ENCODE measurements at places on chromosomes 16 and 17.
A peak's percentile ranks its signal among the peaks of the same experiment; 100 is the strongest.

- no peak for DNase-seq
Measured at GRCh38 chr17:44204441-44204882, 4.8 kb upstream of the ATXN7L3 start.

DNA sequence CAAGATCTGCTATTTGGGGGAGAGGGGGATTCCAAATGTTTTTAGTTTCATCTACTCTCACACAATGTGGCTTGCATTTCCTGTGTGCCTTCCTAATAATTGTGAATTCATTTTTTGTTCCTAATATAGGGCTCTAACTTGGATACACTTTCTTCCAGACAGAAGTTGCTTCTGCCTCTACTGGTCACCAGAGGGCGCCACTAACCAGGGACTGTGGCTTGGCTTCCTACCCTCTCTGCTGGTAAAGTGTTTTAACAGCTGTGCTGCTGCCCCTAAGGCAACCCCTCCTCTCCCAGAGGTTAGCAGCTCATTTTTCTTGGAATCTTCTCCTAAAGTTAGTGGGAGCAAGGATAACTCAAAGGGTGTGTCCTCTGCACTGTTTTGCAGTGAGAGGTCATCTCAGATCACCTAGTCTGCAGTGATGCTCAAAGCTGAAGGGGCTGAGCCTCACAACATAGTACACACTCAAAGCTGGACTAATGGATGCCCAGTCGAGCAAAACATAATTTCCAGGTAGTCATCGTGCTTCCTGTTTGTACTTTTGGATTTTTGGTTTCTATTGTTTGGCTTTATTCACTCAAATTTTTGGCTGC lies 5.0 kb upstream of the PRSS54 start:
- peak; percentile 4 for DNase-seq

DNA sequence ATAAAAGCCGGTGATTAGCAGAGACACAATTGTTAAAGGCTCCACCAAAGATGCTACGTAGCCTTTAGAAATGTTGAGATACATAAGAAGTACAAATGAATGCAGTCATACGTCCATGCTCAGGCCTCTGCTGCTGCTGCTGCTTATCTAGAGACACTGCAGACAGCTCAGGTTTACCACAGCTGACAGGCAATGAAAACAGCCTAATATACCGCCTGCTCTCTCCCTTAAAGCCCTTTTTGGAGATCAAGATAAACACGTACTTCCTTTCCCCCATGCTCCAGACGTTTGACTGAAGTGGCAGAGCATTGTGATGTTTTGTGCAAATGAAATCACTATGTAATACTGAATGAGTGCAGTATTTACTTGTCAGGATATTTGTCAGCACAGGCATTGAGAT lies 185.3 kb downstream of the AATF start:
- no peak for DNase-seq

- DNase-seq, result no peak
Measured at GRCh38 chr17:28415886-28416285, 9.9 kb upstream of the SLC46A1 start.

DNA sequence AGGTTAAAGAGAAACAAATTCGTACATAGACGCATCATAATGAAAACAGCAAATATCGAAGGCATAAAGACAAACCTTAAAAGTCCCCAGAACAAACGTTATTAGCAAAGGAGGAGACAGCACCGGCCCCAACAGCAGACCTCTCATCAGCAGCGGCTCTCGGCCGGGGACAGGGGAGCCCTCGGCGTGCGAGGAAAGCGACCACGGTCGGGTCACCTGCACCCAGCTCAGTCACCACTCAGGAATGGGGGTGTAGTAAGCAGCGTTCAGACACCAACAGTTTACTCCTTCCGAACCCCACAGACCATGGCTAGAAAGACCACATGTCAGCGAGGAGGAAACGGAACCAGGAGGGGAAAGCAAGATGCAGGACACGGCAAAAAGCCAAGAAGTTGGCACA lies 109.3 kb upstream of the CHMP6 start:
- DNase-seq, result no peak

- no peak for DNase-seq
Measured at GRCh38 chr16:20520103-20520502, 56.1 kb downstream of the ACSM2B start.

- no peak for DNase-seq
Measured at GRCh38 chr16:80652441-80652840, 111.6 kb downstream of the DYNLRB2 start.

Measured in stimulated activated CD4-positive, alpha-beta T cell treated with anti-CD3 and anti-CD28 coated beads, Interleukin-4, amount 100 ng/mL, for 4 hours (primary cell).